ENCODE measurements at places on chromosomes 6 and 20.
A peak's percentile ranks its signal among the peaks of the same experiment; 100 is the strongest.

- no peak for DNase-seq
These were observed 37.1 kb downstream of the GSTA2 start for GRCh38 chr6:52726193-52726542.

GRCh38 chr6:7907159-7907558, 3.4 kb downstream of the TXNDC5 start:
- no peak for DNase-seq

DNA sequence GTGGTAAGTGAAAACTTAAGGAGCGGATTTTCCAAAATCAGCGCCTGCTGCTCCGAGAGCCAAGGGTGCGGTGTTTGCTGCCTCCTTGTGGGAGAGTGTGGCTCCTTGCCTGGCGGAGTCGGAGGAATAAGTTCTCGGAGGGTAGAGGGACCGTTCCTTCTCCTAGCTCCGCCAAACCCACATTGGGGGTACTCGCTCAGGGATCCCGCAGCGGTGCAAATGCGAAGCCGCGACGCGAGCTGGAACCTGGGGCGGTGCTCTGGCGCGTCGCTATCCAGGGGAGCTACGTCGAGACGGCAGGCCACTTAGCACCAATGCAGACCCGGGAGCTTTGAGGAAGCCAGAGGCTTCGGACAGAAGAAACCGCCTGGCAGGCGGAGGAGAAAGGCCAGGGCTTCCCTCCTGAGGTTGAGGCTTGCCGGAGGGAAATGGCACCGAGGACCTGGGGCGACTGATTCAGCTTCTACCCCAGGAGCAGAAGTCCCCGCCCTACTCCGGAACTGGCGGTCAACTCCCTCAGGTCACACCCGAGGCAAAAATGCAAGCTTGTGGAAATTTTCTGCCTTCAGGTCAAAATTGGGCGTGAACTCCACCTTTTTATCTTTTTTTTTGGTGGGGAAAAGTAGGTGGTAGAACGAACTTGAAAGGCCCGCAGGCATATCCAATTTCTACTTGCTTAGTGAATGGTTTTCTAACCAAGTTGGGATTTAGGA, 5.7 kb upstream of the DDX43 start:
- peak; percentile 69 for DNase-seq

- DNase-seq = no peak
These were observed 64.5 kb downstream of the FAM120B start for GRCh38 chr6:170371080-170371479.

DNA sequence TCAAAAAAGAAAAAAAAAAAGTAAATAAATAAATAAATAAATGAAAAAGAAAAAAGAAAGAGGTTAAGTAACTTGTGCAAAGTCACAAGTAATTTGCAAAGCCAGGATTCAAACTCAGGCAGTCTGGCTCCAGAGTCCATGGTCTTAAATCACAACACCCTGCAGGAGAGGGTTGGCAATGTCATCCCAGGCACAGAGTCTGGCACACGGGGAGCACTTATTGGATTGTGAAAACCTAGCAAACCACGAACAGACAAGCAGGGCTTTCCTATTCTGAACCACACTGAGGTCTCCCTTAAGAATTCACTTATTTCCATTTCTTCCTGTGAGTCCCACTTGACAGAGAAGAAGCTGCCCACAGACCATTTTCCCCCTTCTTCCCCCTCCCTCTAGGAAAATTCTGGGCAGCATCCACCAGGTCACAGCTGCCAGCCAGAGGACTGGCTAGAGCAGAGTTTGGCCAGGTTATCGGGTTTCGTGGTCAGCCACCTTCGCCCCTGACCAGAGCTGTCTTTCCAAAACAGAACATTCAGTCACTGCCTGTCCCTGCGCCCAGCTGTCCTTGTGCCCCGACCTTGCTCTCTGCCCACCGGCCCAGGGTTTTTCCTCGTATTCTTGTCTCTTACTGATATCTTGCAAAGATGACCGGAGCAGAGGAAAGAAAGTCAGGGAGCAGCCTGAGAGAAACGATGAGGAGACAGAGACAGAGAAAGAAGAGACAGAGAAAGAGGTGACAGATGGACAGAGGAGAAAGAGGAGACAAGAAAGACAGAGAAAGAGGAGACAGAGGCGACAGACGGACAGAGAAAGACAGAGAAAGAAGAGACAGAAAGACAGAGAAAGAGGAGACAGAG, 106.4 kb upstream of the PTPN1 start:
- DNase-seq = no peak

GRCh38 chr6:155171109-155171746, 92.6 kb upstream of the CLDN20 start:
- peak; percentile 87 for DNase-seq

GRCh38 chr6:41824571-41825569, 37.4 kb downstream of the TOMM6 start:
- no peak for DNase-seq

- DNase-seq = no peak
These were observed 27.9 kb downstream of the MANBAL start for GRCh38 chr20:37317316-37317715.
